ENCODE measurements at places on chromosomes 3 and 15. TPM values are rescaled to one million over a fixed set of nuclear protein-coding genes. Genes with fewer than 3 reads are reported as not detected.

Gene C3orf22
- not detected for total RNA-seq

Gene MCCC1
- 50.6 TPM for total RNA-seq

Gene GRK7
- not detected for total RNA-seq

Gene ZIC1
- not detected for total RNA-seq

Gene ROPN1
- total RNA-seq: not detected

Gene GOLGA8R
- 3.6 TPM for total RNA-seq

Gene PDZRN3
- total RNA-seq: 130 TPM

Gene HESX1
- total RNA-seq: not detected

GRCh38 chr3:81270603-81271379 lies 490.7 kb downstream of the GBE1 start:
- DNase-seq: no peak

- DNase-seq: no peak
Observed at GRCh38 chr15:79957741-79958140, 13.3 kb downstream of the BCL2A1 start.

DNA sequence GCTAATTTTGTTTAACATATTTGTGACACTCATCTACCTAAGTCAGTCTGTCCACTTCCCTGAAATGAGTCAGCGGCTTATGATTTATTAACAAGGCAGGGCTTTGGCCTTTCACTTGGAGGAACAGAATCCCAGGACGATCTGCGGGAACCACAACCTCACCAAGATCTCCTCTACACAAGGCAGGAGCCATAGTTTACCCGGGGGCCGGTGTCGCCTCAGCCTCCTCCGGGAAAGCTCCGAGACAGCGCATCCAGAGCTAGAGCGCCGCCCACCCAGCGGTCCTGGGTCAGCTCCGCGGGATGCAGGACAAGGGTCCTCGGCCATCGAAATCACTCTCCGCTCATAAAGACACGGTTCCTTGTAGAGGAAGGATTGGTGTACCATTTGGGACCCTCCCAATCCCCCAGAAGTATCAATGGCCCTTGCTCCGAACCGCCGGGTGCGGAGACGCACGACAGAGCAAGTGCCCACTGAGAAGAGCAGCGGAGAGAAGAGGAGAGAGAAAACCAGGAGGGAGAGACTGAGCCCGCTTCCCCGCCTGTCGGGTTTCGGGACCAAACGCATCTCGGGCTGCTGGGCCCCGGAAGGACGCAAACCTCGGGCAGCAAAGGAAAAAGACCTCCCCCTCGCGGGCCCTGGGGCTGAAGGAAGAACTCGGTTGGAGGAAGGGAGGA lies 13.1 kb upstream of the ALCAM start:
- DNase-seq: peak; percentile 45

GRCh38 chr3:8320711-8321458 lies 180.7 kb upstream of the LMCD1 start:
- DNase-seq: no peak

DNA sequence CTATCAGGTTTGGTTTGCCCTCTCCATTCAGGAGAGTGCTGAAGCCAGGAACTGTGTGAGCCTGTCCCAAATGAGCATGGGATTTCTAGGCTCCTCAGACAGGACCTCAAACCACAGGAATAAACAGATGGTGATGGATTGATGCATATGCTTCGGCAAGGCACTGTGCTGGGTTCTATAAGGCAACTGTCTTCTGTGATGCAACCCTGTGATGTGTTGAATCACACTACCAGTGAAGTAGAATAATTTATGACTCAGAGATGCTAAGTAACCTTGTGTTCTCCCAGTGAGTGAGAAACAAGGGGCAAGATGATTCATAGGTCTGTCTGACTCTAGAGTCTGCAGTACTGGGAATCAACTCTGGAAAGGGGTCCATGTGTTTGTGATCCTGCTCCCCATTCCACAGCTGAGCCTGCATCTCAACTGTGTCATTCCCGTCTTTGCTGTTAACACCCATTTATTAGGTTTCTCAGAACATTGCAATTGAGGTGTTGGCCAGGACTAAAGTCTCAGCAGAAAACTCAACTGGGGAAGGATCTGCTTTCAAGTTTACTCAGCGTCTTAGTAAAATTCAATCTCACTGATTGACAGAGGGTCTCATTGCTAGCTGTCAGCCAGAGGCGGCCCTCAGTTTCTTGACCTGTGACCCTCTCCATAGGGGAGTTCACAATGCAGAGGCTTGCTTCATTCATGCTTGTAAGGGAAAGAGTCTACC lies 510.1 kb upstream of the CFAP20DC start:
- no peak for DNase-seq

DNA sequence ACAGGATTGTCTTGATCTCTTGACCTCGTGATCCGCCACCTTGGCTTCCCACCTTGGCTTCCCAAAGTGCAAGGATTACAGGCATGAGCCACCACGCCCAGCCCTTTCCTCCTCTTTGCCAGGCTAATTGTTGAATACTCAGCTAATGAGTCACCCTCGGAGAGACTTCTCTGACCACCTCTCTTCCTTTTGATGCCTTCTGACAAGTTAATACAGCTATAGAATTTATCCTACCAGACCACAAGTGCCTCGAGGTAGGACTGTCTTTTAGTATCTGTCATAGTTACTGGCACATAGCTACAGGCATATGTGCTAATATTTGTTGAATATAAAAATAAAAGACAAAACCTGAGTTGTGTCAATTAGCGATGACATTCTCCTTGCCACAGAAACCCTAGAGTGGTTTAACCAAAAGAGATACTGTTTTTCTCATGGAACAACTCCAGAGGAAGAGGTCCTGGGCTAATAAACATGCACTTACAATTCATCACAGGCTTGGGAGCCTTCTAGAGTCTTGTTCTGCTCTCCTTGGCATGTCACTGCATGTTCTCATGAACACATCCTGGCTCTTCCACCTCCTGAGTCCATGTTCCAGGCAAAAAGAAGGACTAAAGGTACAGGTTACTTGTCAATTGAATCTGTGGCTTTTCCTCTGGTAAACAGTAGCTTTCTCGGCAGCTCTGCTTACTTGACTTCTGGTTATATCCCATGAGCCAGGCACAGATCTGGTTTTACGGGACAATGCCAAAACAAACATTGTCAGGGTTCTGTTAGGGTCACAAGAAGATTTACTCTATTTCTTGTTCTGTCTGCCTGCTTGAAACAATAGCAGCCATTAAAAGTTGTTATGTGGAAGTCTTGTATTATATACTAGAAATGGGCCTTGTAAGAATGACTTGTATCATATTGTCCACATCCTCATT lies 332.3 kb downstream of the THSD4 start:
- DNase-seq: no peak

GRCh38 chr3:176661432-176661964 lies 535.8 kb downstream of the TBL1XR1 start:
- DNase-seq: no peak

DNA sequence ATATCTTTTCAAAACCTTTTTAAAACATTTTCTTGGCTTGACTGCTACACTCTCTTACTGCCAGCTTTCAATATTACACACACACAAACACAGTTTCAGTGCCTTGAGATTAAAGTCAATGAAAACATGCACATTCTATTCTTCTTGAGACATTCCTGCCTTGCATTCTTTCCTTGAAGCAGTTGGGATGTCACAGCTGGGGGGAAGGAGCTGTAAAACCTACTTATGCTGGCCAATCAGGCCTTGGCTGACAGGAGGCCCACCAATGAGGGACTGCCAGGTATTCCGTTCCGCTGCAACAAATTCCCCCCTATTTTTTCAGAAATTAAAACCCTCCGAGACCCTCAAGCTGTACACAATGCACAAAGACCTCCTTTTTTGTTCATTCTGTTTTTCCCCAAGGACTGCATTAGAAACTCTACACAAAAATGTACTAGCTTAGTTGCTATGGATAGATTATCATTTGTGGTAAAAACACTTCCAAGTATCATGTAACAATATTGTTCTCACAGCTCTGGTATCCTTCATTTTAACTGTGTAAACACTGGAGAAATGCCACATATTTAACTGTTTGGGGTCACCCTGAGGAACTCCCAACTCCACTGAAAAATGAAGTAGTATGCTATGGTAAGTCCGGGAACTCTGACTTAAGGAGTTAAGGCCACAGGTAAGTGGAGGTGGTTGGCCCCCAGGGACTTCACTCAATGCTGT lies 18.5 kb downstream of the FSTL1 start:
- no peak for DNase-seq

GRCh38 chr3:58900386-58900785 lies 149.4 kb downstream of the CFAP20DC start:
- no peak for DNase-seq

DNA sequence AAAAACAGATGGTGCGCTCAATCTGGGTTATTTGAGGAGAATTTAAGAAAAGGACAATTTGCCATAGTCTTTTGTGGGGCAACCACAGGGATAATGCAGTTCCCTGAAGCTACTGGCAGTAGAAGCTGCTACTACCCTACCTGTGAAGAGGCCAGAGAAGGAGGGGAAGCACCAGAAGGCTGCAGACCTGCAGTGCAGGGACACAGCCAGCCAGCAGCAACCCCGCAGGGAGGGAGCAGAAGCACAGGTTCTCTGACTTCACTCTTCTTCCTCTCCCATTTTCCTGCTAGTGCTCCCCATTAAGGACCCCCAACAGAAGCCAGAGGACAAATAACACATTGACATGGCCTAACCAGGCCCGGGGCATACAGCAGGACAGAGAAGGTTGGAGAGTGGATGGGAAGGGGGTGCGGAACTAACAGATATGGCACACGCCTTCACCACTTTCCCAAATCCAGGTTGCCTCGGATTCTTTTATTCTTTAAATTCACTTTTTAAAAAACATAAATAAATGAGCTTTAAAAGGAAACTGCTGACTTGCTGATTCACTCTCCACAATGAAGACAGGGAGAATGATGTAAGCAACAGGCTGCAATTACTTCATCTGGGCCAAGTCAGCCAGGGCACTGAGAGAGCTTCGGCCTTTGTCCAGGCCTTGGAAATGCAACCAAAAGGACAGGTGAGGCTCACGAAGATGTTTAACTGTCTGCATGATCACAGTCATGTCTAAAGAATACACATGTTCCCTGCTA lies 30.1 kb downstream of the POPDC2 start:
- DNase-seq: no peak

GRCh38 chr3:123072152-123072551 lies 5.3 kb downstream of the PDIA5 start:
- peak; percentile 63 for DNase-seq

GRCh38 chr3:98551754-98552153 lies 20.0 kb downstream of the GPR15 start:
- no peak for DNase-seq

DNA sequence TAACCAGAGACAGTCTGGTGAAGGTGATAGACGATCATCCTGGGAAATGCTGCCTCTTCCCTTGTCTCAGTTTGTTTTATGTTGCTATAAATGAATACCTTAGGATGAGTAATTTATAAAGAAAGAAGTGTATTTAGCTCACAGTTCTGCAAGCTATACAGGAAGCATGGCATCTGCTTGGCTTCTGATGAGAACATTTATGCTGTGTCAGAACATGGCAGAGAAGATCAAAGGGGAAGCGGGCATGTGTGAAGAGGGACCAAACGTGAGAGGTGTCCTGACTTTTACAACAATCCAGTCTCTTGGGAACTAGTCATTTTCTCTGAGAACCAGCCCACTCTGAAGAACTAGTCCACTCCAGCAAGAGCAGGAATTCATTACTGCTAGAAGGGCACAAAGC lies 9.6 kb downstream of the CMC1 start:
- no peak for DNase-seq

GRCh38 chr15:32898414-32898813 lies 180.6 kb downstream of the GREM1 start:
- no peak for DNase-seq

- DNase-seq: no peak
Observed at GRCh38 chr15:81596159-81596865, 222.3 kb upstream of the TMC3 start.
